ENCODE measurements at places on chromosomes 4 and X. TPM values are rescaled to one million over a fixed set of nuclear protein-coding genes. Genes with fewer than 3 reads are reported as not detected.

DNA sequence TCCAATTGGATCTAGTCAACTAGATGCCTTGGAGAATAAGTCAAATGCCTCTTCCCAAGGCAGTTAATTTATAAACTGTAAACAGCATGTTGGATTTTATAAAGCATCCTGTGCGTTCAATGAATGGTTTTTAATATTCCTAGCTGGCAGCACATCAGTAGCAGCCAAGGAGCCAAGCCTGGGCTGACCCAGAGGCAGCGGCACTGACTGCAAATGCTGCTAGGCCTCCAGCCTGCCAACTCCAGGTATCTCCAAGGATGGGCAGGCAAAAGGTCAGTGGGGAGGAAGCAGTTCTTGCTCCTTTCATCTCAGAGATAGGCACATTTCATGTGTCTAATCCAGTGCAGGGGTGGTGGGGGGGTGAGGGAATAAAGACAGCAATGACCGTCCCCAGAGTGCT, 9.5 kb downstream of the NDP start:
- no peak for DNase-seq

ATP2B3 gene
- total RNA-seq, result 0.18 TPM

BEX3 gene
- 158 TPM for total RNA-seq

DNA sequence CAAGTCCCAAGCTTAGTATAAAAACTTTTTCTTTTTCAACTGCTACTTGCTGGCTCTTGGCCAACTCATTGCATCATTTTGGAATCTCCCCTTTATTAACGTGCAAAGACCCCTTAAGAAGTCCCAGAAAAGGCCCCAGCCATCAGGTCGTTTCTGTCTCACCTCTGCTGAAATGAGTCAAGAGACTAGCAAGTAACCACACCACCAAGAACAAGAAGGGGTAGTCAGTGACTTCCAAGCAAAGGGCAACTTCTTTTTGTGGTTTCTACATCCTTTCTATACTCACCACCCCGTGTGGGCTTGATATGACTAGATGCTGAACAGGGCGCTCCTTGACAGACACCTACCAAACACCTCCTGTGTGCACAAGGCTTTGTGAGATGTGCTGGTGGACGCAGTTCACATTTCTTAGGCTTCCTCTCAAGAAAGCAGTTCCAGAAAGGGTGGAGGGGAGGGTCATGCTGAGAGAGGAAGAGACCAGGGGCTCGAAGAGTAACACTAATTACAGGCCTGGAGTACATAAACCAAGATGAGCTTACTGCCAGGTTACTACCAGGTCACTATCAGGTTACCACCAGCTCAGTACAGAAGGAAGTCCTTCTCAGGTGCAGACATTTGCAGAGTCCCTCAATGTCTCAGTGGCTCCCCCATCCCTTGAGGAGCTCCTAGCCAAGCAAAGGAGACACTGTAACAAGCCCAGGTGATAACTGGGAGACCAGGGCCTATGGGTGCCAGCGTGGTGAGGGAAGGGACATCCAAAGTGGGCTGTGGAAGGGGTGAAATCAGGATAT, 19.3 kb downstream of the JAKMIP1 start:
- DNase-seq, result no peak

GRCh38 chr4:162409048-162409447, 245.2 kb upstream of the FSTL5 start:
- no peak for DNase-seq

ARAF gene
- 22.8 TPM for total RNA-seq

DNA sequence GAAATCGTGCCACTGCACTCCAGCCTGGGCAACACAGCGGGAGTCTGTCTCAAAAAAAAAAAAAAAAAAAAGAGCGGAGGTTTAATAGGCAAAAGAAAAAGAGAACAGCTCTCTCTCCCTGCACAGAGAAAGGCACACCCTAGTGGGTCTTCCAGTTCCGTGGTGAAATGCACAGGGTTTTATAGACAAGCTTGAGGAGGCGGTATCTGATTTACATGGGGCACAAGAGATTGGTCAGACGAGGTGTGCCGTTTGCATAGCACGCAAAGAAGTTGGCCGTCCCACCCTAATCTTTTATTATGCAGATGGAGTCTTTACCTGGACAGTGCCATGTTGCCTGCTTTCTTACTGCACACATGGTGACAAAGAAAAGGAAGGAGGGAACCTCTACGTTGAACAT, 33.5 kb upstream of the REST start:
- no peak for DNase-seq

GRCh38 chrX:143669395-143669794, 33.5 kb upstream of the SLITRK4 start:
- DNase-seq, result peak; percentile 19

DNA sequence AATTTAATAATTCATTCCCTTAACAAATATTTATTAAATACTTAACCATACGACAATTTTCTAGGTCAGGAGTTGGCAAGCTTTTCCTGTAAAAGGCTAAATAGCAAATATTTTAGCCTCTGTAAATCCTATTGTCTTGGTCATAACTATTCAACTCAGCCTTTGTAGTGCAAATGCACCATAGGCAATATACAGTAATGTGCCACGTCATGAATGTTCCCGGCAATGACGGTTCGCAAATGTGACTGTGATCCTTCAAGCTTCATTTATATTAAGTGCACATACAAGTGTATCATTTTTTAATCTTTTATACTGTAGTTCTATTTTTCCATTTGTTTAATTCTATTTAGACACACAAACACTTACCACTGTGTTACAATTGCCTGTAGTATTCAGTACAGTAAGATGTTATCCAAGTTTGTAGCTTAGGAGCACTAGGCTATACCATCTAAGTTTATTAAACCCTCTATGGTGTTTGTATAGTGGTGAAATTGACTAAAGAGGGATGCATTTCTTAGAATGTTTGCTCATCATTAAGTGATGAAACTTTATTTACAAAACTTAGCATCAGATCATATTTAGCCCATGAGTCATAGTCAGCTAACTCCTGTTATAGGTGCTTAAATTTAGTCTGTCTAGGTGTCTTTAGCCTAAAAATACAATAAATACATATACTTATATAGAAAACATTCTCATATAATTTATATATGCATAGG, 553.6 kb downstream of the STPG2 start:
- DNase-seq, result no peak

- peak; percentile 30 for DNase-seq
Measured at GRCh38 chr4:42673082-42673425, 16.1 kb upstream of the ATP8A1 start.

DNA sequence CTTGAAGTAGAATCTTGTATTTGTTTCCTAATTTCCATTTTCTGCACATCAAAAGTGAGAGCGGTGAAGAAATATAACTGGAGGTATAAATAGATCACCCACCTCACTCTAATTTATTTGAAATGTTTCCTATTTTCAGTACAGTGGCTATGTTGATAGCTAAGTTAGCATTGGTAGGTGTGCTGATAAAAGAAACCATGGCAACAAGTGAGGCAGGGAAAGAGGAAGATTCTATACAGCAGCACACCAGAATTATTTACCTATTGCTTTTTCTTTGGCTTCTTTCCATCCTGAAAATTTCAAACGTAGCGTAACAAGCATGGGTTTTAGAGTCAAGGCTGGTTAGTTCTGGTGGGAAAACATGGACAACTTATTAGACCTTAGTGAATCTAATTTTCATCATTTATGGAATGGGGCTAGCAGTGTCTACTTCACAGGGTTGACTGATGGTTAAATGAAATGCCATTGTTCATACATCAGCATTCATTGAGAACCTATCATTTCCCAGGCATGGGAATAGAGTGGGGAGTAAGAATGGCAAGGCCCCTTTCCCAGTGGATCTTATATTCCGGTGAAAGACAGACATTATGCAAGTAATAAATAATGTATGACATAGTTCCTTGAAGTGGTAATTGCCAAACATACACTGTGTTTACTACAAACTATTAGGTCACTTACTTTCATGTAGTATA, 30.6 kb upstream of the CTSO start:
- DNase-seq, result no peak
